ENCODE measurements at places on chromosomes 4 and X.

DNA sequence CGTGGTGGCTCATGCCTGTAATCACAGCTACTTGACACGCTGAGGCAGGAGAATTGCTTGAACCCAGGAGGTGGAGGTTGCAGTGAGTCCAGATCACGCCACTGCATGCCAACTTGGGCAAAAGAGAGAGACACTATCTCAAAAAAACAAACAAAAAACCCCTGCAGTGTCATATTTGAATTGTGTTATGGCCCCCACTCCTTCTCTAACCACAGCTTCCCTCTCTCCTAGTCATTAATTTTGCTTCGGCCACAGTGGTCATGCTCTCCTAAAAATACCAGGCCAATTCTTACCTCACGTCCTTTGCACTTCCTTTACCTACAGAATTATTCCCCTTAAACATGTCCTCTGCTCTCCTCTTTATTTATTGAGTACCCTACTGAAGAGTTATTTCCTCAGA, 206.1 kb downstream of the PPP3CA start:
- DNase-seq = no peak

DNA sequence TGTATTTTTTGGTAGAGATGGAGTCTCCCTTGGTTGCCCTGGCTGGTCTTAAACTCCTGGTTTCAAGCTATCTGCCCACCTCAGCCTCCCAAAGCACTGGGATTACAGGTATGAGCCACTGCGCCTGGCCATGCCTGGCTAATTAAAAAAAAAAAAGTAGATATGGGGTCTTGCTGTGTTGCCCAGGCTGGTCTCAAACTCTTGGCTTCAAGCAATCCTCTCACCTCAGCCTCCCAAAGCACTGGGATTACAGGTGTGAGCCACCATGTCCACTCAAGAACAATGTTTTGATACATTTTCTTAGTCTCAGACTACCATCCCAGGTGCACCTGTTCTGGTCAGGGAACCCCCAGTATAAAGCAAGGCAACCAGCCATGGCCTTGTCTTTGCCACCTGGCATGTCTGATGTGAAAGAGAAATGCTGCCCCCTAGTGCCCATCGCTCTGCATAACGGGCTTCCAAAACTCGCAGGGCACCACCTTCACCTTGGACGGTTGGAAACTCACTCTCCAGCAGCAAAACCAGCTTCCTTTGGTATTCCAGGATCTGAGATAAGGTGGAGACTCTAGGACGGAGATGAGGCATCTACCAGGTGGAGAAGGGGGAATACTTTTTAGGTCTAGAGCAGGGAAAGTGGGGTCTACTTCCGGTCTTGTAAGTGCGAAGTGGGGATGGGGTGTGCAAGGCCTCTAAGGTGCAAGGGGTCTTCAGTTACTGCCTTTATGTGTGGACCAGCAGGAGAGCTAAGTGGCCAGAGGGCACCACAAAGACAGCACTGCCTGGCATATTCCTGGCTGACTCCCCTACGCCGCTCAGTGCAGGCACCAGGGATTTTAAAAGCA, 47.7 kb upstream of the AFAP1 start:
- DNase-seq = peak; percentile 89

DNA sequence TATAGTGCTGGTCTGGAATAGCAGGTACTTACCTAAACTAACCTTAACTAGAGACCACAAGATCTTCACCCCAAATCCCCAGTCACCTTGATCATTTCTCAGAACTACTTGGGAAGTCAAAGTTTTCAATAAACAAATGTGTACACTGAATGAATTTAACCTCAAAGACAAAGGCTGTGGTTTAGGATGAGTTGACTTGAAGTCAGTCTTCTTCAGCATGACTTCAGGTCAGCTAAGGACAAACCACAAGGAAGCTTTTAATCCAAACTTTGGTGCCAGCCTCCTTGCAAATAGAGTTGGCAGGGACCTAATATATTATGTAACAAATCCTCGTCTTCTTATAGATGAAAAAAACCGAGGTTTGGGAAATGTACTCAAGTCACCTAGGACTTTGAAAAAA, 21.2 kb upstream of the VCX2 start:
- DNase-seq = no peak

GRCh38 chr4:147809211-147809610, 77.3 kb downstream of the ARHGAP10 start:
- no peak for DNase-seq

- no peak for DNase-seq
Observed at GRCh38 chr4:10877076-10877475, 192.5 kb upstream of the CLNK start.

DNA sequence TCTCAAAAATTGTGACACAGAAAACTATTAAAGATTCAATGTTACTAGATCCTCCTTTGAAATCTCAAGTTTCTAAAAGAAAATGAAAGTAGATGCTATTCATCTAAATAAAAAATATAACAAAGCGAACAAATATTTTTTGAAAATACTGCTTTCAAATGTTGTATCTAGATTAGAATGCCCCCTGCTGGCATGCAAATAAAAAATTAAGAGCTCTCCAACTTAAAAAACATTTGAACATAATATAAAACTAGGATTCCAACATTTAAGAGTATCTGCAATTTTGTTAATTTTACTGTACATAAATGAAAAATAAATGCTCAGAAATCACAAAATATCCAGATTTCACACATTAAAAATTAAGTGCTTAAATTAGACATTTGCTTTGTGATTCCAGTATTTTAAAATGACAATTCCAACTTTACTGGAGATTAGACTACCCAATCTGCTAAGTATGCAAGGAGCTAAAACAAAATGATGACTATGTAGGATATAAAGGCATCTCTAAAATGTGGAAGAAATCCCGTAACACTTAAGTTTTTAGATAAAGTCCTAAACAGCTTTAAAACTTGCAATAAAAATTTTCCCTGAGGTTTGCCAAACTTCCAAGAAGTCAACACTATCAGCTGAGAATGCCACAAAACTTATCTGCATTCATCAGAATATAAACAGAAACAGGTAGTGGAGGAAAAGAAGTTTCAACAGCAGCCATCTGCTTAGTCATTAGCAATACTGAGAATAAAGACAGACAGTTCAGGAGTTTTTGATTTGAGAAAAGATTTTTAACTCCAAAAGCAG, 32.7 kb downstream of the DHX15 start:
- DNase-seq = no peak

GRCh38 chrX:19879735-19880378, 7.5 kb downstream of the SH3KBP1 start:
- peak; percentile 62 for DNase-seq

- no peak for DNase-seq
Observed at GRCh38 chr4:26051240-26051639, 137.2 kb downstream of the SMIM20 start.

DNA sequence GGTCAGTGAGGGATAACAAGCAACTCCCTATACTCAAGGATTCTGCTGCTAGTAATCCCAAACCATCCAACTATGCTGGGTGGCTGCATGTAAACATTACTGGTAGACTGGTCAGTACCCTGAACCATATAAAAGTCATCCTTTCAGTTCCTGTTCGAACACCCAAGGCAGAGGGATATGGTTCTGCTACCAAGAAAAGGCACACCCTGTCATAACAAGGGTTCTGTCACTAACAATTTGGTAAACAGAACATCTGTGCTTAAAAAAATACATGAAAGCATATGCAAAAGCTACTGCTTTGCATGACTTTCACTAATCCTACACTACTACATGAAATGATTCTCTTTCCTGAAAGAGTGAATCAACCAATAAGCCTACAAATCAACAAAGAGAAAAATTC, 76.8 kb upstream of the MCF2 start:
- DNase-seq = no peak

DNA sequence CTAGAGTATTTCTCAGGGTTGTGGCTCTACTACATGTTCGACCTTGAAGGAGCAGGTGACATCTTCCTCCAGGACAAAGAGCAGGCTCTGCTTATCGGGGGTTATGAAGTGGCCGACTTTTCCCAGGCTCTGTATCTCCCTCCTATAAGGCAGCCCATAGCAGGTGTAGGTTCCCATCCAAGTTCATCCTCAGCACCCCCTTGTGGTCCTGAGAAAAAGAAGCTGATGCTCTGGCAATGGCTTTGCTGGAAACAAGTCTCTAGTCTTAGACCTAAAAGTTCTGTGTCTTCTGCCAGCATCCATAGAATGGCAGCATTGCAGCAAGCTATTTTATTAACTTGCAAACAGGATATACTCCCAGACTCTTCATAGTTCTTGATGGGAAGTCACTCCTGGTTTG, 836.6 kb upstream of the PRKX start:
- no peak for DNase-seq

GRCh38 chr4:111435986-111436744, 709.1 kb upstream of the FAM241A start:
- DNase-seq = no peak

DNA sequence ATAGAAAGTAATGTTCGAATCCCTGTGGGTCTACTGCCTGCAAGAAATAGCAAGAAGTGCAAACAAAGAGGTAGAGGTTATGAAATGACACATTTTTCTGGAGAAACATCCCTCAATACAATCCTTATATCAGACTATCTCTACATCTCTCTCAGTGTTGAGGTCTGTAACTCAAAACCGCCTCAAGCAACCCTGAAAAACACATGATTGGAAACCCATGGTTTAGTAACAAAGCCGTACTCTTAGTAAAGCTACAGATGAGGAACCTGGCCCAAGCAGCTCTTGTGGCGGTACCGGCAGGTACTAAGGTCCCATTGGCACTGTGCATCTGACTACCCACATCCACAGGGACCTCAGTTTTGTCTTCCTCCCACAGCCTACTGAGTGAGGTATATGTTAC, 53.9 kb downstream of the IRF2 start:
- DNase-seq = no peak

DNA sequence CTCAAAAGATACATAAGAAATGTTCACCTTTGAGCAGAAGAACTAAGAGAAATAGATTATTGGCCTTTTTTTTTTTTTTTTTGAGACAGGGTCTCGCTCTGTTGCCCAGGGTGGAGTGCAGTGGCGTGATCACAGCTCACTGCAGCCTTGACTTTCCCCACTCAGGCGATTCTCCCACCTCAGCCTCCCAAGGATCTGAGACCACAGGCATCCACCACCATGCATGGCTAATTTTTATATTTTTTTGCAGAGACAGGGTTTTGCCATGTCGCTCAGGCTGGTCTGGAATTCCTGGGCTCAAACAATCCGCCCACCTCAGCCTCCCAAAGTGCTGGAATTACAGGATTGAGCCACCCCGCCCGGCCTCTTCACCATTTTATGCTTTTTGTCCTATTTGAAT, 2.9 kb upstream of the TLR6 start:
- no peak for DNase-seq

- no peak for DNase-seq
Observed at GRCh38 chr4:158122501-158122900, 50.3 kb downstream of the GASK1B start.

DNA sequence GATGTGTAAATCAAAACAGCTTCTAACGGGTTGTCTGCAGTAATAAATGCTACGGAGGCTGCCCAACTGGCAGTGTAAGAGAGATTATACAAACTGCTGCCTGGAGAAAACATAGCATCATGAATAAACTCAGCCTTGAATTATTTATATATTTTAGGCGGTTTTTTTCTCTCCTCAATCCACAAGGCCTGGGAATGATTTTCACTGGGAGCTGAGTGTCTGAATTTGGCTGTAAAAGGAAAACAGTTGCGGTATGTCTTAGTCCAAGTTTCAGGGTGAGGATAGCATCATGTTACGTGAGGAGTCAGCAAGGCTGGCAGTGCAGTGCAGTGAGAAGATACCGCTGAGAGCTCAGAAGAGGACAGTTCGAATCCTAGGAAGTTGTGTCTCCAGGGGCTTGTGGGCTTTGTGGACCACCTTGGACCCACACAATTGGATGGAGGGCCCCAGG, 291.5 kb upstream of the BOD1L1 start:
- DNase-seq = no peak

- DNase-seq = no peak
Observed at GRCh38 chr4:89658701-89659024, 178.3 kb downstream of the SNCA start.

DNA sequence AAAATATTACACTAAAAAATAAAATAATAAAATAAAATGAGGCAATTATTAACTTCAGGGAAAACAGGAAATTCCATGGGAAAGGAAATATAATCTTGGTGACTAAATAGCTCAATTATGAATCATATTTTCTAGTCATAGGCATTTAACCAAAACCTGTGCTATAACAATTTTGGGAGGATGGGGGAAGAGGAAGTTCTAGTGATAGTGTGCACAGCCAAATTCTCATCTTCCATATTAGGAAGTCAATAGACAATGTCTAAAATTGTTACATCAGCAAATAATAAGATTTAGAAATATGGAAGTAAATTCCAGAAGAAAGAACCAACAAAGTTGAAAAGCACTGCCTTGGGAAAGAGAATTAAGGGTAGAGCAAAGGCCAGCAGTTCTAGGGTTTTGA, 2.8 kb downstream of the AWAT2 start:
- no peak for DNase-seq

DNA sequence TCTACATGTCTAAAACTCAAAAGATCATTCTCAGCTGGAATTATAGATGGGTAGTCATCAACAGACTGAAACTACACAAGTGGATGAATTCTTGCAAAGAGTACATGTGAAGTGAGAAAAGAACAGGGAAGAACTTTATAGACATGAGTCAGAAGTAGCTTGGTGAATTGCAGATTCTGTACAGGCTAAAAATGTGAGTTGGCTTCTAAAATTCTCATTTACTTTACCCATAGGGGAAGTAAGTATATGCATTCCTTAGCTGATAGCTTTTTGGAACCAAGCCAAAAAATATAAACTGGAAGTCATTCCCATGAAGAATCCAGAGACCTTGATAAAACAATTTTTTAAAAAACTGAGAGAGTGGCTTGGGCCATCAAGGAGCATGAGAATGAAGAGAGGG, 584.2 kb upstream of the FTHL17 start:
- no peak for DNase-seq

GRCh38 chr4:72471816-72472215, 97.2 kb downstream of the ADAMTS3 start:
- no peak for DNase-seq

- DNase-seq = no peak
Observed at GRCh38 chr4:140839888-140840790, 84.0 kb upstream of the TBC1D9 start.

DNA sequence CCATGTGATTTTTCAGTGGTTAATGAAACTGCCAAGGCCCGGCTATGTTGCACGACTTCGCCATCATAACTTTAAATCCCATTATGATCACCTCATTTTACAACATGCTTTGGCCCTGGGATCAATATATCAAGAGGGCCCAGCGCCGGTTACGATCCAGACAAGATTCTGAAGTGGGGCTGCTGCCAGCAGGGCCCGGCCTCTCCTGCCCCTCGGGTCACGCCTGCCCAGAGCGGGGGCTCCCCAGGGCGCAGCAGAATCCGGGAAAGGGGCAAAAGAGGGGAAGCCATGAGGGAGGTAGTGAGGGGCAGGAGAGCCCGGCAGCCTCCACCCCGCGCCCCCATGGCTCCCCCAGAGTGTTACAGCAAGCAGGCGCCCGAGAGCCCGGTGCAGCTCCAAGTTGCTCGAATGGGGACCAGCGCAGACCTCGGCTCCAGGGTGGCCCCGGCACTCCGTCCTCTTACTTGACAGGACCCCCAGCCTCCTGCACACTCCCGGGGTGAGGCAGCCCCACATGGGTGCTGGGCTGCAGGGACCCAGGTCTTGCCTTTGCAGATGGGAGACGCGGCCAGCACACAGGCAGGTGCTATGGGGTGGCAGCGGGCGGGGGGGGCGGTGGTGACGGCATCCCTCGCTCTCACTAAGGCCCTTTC, 129.8 kb upstream of the NKX1-1 start:
- no peak for DNase-seq

- no peak for DNase-seq
Observed at GRCh38 chrX:150050387-150050786, 112.1 kb upstream of the EOLA2 start.

- DNase-seq = no peak
Observed at GRCh38 chrX:10932842-10933440, 178.2 kb upstream of the HCCS start.
